Germinal center (tissue), 1 donor: ENCODE measurements at places on chromosomes 5 and 9.

DNA sequence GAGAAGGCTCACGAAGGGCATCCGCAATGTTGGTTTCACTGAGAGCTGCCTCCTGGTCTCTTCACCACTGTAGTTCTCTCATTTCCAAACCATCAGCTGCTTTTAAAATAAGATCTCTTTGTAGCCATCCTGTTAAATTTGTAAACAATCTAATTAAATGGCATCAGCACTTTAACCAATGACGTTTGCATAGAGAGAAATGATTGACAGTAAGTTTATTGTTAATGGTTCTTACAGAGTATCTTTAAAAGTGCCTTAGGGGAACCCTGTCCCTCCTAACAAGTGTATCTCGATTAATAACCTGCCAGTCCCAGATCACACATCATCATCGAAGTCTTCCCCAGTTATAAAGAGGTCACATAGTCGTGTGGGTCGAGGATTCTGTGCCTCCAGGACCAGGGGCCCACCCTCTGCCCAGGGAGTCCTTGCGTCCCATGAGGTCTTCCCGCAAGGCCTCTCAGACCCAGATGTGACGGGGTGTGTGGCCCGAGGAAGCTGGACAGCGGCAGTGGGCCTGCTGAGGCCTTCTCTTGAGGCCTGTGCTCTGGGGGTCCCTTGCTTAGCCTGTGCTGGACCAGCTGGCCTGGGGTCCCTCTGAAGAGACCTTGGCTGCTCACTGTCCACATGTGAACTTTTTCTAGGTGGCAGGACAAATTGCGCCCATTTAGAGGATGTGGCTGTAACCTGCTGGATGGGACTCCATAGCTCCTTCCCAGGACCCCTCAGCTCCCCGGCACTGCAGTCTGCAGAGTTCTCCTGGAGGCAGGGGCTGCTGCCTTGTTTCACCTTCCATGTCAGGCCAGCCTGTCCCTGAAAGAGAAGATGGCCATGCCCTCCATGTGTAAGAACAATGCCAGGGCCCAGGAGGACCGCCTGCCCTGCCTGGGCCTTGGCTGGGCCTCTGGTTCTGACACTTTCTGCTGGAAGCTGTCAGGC, 16.6 kb downstream of the SQSTM1 start:
- no peak for DNase-seq

DNA sequence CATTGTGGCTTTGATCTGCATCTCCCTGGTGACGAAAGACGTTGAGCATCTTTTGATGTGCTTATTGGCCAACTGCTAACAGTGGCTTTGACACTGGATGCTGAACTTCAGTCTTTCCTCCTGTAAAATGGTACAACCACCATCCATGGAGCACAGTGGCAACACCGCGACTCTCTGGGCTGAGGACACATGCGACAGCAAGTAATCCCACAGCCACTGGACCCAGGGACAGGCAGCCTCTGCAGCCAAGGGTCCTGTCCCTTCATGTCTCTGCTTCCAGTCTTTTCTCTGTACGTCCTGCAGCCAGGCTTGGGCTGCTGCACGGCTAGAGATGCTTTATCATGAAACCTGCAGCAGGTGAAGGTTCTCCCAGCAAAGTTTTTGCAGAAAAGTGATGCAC, 83.5 kb downstream of the DAP start:
- DNase-seq, result no peak

DNA sequence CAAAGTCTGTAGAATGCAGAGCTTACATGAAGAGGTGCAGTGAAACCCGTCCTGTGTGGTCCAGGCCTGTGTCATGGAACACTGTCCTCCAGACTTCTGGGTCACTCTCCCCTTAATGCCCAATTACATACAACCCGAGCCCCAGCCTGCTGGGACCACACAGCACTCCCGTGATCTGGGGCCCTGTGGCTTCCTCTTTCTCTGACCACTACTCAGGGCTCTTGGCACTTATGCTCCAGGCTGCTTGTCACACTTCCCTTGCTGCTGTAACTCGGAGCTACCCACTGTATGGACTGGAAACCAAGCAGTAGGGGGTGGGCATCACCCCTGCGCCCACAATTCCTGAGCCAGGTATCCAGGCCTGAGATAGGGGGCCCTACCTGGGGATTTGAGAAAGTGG, 10.3 kb upstream of the IL3 start:
- DNase-seq, result no peak

DNA sequence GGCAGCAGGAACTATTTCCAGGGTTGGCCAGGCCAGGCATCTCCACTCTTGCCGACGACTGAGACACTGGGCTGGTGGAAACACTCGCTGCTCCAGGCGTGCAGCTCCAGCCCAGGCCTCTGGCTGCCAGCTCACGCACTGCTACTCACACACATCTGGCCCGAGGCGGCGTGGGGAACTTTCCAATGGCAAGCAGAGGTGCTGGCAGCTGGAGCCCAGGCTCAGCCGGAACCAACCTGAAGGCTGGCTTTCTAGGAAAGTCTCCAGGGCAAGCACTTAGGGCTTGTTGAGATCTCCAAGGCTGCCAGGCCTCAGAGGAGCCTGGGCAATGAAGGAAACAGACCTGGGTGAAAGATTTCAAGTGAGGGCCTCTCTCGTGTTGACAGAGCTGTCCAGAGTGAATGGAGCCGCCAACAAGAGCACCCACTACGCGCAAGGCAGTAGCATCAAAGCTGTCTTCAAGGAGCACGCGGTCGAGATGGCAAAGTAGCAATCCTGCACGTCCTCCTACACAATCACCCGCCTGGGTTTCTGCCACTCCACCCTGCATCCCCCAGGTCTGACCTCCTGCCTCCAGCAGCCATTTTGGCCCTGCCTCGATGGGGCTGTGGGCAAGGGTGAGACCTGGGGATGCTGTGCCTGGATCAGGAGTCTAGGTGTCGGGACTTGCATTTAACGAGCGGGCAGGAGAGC, 14.4 kb downstream of the SH3PXD2B start:
- no peak for DNase-seq

DNA sequence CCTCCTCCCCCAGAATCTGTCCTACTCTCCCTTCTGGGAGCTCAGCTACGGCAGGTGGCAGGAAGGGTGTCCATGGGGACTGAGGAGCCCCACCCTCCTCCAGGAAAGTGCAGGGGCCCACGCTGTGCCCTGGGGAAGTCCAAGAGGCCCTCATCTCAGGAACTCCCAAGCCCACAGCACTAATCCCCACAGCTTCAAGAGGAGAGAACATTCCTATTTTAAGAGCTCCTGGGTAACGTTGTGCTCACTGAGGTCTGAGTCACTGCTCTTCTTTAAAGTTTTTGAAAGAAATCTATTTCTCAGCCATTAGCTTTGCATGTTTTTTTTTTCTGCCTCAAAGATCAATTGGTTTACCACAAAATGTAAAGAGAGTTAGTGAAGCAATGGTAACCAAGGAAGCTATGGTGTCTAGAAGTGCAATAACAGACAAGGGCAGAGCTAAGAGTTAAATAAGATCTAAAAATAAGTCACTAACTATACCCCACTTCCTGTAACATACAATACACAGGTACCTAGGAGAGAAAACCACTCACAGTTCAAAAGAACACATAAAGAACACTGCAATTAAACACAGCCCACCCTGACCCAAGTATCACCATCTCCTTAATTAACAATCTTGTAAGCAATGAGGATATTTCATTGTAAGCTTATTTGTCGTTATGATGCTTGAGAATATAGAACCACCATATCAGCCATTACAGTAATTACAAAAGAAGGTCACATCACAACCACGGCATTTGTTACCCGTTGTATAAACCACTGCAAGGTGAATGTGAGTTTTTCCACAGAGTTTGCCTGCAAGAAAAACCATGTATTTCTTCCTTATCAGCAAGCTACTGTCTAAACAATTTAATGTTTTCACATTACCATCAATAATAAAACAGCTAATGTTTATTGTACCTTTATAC, 382.3 kb upstream of the SLC30A5 start:
- peak; percentile 50 for DNase-seq

DNA sequence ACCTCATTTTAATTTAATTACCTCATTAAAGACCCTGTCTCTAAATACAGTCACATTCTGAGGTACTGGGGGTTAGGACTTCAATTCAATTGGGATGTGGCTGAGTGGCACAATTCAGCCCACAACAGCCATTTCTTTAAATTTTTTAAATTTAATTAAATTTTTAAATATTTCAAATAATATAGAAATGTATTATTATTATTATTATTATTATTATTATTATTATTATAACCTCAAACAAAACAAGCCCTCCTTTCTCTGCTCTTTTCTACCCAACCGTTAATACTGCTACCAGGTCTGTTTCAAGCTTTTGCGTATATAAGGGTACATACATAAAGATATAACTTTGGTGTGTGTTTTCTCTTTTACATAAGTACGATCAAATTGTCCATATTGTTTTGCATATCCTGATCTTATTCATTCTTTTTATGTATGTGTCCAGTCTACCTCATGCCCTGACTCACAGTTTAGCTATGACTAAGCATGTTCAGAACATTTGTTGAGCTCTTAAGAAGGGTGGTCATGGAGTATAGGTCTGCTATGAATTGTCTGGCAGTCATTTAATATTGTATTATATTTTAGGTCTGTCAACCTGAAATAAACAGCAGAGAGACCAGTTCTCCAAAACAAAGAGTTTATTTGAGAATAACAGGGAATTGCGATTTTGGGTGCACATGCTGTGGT, 16.1 kb upstream of the RAB14 start:
- no peak for DNase-seq

- DNase-seq, result no peak
Measured at GRCh38 chr5:84791138-84791537, 406.5 kb upstream of the EDIL3 start.

DNA sequence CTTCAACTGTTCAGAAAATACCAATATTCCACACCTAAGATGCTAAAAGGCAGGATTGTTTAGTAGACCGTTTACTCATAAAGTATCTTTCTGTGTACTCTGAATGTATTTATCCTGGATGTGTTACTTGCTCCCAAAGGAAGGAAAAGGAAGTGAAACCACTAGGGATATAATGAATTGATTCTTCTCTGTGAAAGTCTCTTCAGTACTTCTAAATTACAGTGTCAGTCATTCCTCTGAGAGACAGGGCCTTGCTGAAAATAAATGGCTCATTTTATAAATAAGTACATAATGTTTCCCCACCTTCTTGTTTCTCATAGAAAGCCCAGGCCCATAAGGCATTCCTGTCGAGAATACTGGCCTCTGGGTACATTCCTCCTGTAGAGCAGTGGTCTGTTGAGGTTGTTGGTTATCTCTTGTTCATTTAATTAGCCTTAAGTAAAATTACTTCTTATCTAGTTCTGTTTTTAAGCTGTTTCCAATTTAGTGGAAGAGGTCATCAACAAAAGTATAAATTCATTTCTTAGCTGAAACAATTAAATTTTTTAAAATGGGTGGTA, 1.6 kb downstream of the HAPLN1 start:
- no peak for DNase-seq

- no peak for DNase-seq
Measured at GRCh38 chr9:135567311-135567710, 5.8 kb downstream of the PAEP start.

DNA sequence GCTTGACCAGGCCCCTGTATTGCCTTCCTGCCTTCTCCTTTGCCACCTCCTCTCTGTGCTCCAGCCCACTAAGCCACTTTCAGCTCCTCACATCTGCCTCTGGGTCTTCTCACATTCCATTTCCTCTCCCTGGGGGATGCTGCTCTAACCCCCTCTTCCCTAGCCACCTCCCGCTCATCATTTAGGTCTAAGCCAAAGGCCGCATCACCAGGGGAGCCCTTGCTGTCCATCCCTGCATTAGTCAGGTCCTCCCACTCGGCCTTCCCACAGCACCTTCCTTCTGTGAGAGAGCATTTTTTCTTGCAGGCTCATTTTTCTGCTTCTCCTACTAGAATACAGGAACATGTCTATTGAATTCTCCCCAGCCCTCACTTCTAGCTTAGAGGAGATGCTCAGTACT, 72.6 kb upstream of the GALNT10 start:
- DNase-seq, result no peak

GRCh38 chr9:16710888-16711287, 159.6 kb downstream of the BNC2 start:
- DNase-seq, result no peak

DNA sequence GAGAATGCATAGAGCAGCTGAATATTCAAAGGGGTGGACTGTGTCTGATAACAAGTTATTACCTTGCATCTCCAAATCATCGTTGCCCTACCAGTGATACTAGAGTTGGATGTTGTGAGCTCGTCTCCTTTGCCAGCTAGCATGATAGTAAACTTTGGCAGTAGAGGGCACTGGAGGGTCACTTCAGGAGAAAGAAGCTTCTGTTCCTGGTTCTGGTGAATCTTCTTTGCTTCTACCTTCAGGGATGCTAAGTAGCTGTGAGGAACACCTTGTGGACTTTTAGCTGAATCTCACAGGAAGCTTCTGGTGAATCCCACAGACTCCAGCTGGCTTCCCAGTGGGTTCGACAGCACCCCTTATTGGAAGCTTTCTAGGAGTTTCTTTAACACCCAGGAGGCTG, 626.6 kb upstream of the SGCD start:
- no peak for DNase-seq

GRCh38 chr5:58262226-58262625, 197.7 kb downstream of the PLK2 start:
- no peak for DNase-seq

DNA sequence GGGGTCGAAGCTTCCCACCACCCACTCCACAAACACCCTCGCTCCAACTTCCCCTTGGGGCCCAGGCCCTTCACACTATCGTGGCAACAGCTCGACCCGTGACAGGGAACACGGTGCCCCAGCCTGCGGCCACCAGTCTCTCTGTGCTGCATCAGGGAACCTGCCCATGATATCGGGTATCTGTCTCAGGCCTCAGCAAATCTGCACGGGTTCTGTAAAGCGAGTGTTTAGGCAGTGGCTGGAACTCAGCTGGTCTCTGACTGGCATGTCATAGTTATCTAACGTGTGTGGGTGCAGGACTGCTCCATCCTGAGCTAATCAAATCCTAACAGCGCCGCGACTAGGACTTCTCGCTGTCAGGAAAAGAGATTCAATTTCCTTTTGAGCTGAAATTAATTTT, 42.9 kb downstream of the DBH start:
- DNase-seq, result no peak

- DNase-seq, result no peak
Measured at GRCh38 chr9:35882996-35883395, 12.8 kb upstream of the OR13J1 start.

DNA sequence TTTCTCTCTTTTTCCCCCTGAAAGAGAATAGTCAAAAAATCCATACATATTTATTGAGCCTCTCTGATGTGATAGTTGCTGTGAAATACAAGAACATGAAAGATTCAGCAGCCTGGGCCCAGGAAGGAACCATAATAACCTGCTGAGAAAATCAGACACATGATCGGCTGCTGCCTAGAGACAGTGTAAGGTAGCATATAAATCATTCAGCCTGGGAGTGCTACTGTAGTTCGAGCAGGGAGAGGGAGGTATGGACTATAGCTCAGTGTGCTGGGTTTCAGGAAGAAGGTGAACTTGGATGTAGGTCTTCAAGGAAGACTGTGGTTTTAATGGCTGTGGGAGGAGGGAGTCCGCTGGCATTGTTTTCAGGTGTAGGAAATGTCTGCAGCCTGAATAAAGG, 469.1 kb downstream of the RAB3C start:
- no peak for DNase-seq

GRCh38 chr5:132425009-132425937, 55.8 kb downstream of the SLC22A5 start:
- peak; percentile 84 for DNase-seq

GRCh38 chr9:127452691-127453090, 1.4 kb downstream of the LRSAM1 start:
- no peak for DNase-seq

- no peak for DNase-seq
Measured at GRCh38 chr9:110025551-110026170, 182.3 kb downstream of the C9orf152 start.
